Activated CD4-positive, CD25-positive, alpha-beta regulatory T cell treated with anti-CD3 and anti-CD28 coated beads, Interleukin-2, amount 50 U/mL, for 24 hours (primary cell): ENCODE measurements at places on chromosomes 1 and 21.

DNA sequence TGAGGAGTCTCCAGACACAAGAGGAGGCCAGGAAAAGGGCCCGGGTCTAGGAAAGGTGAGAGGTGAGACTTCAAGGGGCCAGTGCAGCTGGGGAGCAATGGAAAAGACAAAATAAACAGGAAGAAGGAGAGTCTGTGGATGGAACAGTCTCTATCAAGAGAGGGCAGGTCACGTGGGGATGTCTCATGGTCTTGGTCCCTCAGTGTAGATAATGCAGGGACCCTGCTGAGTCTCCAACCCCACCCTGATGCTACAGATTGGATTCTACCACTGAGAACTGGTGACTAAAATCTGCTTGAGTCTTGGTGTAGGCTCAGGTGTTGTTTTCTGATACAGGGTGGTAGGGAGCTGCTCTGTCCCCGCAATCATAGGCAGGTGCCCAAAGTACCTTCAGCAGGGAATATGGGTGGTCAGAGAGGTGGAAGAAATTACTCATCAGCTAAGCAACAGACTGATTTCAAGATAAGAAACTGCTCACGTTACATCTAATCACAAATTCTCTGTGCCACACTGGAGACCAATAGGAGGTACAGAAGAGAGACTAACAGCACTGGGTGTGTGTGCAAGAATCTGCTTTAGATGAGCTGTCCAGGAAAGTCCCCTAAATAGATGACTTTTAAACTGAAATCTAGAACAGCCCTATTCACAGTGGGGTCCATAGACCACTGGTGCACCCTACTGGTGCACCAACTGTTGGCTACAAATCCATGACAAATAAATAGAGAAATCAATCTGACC is 101.5 kb upstream of the TLR5 start:
- ATAC-seq, result peak; percentile 93

DNA sequence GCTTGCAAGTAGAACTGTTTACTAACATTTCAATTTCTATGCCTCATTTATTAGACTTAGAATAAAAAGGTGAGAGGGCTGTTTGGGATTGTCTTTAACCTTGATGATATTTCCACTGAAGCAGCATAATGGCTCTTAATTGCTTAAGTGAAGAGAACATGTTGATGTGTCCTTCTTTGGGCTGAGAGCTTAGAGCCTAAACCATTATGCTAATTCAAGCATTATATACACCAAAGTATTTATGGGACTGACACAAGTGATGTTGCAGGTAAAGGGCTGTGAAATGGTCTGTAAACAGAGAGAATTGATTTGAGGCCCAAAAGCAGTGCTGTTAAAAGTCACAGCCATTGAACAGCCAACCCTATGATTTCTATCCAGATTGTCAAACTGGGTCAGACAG is 113.9 kb downstream of the ATG4C start:
- ATAC-seq, result no peak

DNA sequence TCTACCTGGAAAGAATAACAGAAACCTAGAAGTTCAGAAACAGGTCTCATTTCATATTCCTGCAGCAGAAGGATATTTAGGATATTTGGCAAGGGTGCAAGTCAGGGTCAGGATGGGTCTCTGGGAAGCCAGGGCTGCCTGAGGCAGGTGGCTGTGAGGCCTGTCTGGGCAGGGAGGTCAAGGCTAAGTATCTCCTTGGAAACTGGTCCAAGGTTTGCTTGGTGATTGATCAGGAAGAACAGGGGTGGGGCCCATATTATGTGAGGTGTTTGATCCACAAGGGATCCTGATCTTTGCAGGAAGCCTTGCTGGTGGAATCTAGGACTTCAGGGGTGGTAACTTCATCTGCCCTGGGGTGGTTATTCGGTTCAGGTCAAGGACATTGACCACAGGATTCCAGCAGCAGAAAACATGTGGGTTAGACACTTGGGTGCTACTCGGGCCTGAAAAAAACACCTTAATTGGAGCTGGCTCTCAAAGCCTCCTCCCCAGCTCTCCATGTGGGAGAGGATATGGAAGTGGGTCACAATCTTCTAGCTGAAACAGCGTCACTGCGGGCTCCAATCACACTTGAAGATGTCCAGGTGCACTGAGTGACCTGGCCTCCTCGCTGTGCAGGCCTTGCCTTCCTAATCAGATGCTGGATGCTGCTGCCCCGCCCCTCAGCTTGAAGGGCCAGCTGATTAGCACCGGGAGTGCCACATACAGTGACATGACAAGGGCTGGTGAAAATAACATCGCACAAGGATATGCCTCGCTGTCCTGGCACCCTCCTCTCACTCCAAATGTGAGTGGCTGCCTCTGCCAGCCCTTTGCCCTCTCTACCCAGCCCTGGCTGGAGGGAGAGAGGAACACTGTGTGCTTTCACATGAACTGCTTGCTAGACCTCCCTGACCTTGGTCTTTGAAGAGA is 8.7 kb downstream of the CTNNBIP1 start:
- no peak for ATAC-seq

- ATAC-seq, result peak; percentile 97
Observed at GRCh38 chr1:235910357-235911299, 43.9 kb upstream of the LYST start.

DNA sequence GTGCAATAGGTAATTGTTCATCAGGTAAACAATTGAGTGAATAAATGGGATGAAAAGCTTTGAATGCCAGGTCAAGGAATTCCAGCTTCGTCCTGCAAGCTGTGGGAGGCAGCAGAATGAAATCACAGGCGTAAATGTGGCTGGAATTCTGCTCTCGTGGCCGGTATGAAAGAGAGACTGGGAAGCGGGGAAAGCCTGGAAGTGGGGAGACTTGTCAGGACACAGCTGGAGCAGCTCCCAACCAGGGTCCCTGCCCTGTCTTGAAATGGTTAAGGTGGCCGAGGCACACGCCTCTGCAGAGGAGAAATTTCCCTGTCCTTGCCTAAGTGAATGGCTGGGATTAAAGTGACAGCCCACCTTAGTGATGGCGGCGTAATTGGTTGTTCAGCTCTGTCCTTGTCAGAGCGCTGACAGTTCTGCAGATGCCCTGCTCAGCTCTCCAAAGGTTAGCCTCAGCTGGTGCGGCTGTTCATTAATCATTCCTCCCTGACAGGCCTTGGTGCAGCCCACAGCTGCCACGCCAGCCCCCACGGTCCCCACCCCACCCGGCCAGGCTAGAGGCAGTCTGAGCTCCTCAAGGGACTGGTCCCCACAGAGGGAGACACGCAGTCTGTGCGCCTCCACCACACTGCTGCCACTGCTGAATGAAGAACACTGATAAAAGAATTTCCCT is 398.3 kb upstream of the POU3F1 start:
- ATAC-seq, result no peak

- ATAC-seq, result no peak
Observed at GRCh38 chr1:94989911-94990473, 63.1 kb upstream of the CNN3 start.

GRCh38 chr1:212700892-212701819 is 1.5 kb upstream of the BATF3 start:
- ATAC-seq, result peak; percentile 37

GRCh38 chr21:32748529-32748928 is 20.7 kb upstream of the SYNJ1 start:
- no peak for ATAC-seq

GRCh38 chr1:162466797-162467196 is 30.8 kb upstream of the UHMK1 start:
- no peak for ATAC-seq

- ATAC-seq, result no peak
Observed at GRCh38 chr1:157137408-157138219, 581 bp downstream of the ETV3 start.

GRCh38 chr1:211601982-211602670 is 23.2 kb upstream of the SLC30A1 start:
- no peak for ATAC-seq

GRCh38 chr1:231062500-231063270 is 22.6 kb upstream of the FAM89A start:
- ATAC-seq, result no peak

DNA sequence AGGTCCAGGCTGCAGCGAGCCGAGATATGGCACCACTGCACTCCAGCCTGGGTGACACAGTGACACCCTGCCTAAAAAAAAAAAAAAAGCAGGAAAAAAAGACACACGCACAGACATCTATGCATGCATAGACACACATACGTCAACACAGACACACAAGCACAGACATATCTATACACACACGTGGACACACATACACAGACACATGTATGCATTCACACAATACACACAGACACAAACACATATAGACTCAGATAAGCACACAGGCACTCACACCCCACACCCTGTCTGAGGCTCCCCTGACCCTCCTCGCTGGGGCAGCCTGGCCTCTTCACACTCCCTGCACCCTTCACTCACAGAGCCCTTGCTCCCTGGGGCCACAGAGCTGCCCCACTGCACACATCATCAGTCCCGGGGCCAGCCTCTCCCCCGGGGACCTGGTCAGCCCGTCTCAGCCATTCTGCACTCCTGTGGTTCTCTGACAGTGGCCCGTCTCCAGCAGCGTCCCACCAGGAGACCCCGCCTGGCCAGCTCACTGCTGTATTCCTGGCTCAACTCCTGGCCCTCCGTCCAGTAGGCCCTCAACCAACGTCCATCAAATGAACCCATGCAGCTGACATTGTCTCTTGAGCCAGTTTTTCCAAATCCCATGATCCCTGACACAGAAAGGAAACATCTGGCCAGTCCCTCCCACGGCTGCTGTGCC is 4.6 kb upstream of the PRKCZ start:
- no peak for ATAC-seq

GRCh38 chr1:73104749-73105148 is 822.4 kb upstream of the NEGR1 start:
- ATAC-seq, result no peak

DNA sequence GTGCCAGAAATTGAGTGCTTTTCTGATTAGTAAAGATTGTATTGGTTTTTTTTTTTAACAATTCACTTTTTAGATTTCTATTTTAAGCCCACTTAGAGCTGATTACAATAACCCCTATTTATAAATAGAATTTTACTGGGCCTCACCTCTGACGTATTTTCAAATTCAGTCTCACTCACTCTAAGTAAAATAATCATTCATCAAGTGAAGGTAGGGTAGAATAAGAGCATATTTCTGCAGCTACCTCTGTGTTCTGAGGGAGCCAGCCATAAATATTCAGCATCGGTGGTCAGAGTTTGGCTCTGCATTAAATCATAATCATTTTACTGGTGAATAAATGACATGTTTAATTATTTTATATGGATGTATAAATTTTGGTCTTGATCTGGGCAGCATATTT is 95.8 kb upstream of the UBE2U start:
- no peak for ATAC-seq

DNA sequence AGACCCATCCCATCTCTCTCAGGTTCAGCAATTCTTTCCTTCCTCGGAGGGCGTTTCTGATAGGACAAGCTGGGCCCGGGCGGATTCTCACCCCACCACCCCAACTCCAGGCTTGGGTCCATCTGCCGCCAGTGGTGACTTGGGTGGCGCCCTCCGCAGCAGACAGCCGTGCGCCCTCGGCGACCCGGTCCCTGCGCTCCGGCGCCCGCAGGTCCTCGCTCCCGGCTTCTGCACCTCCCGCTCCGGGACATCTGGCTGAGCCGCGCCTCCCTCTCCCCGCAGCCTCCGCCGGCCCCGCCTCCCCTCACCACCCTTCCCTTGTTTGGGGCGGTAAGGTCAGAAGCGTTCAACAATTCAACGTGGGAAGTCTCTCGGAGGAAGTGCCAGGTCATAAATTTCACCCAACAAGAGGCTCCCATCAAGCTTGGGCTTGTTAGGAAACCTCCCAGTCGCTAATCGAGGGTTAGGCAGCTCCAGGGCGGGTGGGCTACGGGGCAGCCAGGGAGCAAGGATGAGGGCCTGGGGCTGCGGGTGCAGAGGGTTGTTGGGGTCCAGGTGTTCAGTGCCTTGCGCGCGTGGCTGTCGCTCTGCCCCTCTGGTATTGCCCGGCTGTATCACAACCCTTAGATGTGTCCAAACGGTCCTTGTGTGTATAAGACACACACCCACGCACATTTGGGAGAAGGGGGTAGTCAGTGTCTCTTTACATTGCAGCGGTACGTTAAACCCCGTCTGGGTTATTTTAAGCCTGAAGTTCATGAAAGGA is 39.8 kb downstream of the OLIG1 start:
- ATAC-seq, result no peak

- ATAC-seq, result no peak
Observed at GRCh38 chr1:6280761-6281451, 20.0 kb upstream of the GPR153 start.

DNA sequence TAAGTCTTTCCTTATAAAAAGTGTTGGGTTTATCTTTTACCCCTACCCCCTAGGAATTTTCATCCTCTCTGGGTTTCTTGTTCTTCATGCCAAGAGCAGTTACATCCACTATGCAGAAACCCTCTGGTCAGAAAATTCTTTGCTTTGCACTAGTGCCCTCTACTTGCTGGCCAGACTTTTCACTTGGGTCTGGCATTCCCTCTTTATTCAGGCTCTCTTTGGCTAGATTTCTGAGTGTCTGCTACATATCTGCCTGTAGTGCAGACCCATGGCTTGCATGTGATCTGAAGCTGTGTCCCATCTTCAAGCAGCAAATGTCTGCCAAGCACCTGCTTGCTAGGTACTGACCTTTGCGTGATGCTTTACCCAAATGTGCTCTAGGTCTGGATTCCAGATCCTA is 237.0 kb downstream of the GPATCH2 start:
- ATAC-seq, result no peak

GRCh38 chr1:174968750-174969244 is 30.9 kb upstream of the CACYBP start:
- peak; percentile 72 for ATAC-seq

DNA sequence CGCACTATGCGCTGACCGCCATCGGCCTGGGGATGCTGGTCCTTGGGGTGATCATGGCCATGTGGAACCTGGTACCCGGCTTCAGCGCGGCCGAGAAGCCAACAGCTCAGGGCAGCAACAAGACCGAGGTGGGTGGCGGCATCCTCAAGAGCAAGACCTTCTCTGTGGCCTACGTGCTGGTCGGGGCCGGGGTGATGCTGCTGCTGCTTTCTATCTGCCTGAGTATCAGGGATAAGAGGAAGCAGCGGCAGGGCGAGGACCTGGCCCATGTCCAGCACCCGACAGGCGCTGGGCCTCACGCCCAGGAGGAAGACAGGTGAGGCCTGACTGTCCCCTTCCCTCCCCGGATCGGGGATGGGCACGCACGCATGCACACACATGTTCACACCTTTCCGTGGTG is 31.9 kb upstream of the FHAD1 start:
- no peak for ATAC-seq

DNA sequence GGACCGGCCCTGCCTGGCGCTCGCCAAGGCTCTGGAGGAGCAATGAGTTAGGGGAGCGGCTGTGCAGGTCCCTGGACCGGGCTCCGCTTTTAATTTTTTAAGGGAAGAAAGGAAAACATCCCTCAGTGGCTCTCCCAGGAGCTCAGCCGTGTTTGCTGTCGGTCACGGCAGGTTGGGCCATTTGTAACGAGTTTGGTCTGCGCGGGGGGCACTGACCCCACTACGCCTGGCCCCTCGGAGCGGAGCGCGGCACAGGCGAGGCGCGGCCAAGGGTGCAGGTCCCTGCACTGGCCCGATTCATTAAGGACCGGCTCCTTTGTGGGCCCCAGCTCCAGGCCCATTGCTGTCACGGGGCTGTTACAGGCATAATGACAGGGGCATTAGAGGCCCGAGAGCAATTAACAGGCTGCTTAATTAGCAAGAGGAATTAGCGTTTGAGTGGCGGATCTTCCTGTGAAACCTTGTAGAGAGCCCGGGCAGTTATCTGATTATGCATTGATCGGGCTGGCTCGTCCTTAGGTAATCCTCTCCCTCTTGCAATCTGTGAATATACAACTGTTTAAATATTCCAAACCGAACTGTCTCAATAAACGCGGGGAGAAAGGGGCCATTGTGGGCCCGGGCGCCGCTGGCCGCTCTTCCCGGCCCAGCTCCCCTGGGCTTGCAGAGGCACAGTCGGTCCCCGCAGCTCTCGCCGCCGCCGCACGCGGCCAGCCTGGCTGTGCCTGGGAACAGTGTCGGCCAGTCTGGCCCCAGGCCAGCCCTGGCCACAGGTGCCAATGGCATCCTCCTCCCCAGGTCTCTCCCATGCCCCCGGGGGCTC is 56.8 kb downstream of the PRDM16 start:
- no peak for ATAC-seq
